Central memory CD8-positive, alpha-beta T cell (primary cell): ENCODE measurements at places on chromosomes 2 and 18.

DNA sequence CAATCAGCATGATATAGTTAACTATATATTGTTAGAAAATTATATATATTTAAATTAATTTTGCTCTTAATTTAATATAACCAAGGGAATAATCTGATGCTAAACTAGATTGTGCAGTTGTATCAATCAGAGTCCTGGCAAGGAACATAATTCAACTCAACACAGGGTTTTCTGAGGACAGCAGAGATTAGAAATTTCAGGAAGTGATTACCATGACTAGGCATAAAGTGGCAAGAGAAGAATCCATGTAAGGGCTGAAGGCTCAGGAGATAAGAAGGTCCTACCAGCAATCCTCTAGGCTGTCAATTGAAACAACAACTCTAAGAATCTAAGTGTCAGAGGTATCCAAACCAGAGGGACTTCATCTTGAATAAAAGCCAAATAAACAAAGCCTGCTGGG lies 807.8 kb downstream of the DSC3 start:
- DNase-seq = no peak

- DNase-seq = no peak
These were observed 725 bp downstream of the SLC66A2 start for GRCh38 chr18:79950515-79951341.

- no peak for DNase-seq
These were observed 423.7 kb upstream of the MMADHC start for GRCh38 chr2:150011161-150011730.

DNA sequence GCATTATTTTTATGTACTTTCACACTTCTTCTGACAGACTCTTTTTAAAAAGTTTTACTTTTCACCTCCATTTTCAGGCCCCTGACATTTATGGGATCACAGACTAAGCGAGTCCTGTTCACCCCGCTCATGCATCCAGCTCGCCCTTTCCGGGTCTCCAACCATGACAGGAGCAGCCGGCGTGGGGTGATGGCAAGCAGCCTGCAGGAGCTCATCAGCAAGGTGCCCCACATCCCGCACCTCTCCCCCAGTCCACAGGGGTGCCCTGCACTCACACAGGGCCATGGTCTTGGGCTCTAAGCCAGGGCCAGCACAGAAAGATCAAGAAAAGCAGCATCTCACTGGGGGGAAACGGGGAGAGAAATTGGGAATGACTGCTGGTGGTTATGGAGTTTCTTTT lies 8.6 kb downstream of the CIDEA start:
- DNase-seq = no peak

- no peak for DNase-seq
These were observed 40.6 kb upstream of the ZC3H15 start for GRCh38 chr2:186445506-186445905.

- no peak for DNase-seq
These were observed 15.6 kb downstream of the ZNF142 start for GRCh38 chr2:218643751-218644310.

- no peak for DNase-seq
These were observed 106.0 kb upstream of the FOSL2 start for GRCh38 chr2:28286678-28287077.
